COR-L47 (cell line): ENCODE measurements at places on chromosomes 4 and X.

DNA sequence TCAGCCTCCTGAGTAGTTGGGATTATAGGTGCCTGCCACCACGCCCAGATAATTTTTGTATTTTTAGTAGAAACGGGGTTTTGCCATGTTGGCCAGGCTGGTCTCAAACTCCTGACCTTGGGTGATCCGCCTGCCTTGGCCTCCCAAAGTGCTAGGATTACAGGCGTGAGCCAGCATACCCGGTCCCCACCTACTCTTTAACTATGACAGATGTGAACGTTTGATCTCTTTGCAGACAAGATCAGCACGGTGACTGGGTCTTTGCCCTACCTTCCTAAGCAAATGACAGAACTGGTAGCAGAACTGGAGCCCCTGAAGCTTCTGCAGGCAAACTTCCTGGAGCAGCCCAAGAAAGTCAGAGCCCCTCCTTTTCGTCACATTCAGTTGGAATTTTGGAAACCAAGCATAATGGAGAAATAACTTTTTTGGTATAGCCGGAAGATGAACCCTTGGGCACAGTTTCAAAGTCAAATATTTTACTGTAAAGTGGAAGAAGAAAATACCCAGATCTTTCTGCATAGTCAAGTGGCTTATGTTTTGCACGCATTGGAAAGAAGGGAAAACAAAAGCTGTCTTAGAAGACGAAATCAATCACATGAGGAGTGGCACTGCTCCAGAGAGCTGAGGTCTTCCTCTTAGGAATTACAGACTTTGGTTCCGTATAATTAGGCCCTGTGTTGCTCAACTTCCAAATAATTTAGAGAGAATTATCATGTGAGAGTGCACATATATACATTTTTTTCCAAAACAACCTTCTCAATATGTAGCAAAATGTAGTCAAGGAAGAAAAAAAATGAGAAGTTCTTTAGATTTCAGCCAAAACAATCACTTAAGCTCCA, 90.6 kb downstream of the SORBS2 start:
- no peak for DNase-seq

GRCh38 chrX:1529756-1530155, 7.2 kb downstream of the P2RY8 start:
- no peak for DNase-seq

DNA sequence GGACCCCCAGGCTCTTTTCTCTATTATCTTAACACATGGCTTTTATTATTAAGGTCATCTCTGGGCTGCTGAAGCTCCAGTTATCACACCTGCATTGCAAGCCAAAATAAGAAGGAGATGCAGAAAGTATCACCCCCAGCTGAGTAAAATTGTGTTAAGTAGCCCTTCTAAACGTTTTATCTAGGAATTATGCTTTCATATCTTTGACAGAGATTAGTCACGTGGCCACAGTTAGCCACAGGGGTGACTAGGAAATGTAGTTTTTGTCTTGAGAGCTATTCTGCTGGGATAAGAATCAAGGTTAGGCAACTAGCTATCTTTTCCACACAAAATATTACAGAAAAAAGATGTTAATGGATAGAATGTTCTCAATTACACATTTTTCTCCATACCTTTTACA, 102.1 kb downstream of the ANXA3 start:
- DNase-seq, result no peak

DNA sequence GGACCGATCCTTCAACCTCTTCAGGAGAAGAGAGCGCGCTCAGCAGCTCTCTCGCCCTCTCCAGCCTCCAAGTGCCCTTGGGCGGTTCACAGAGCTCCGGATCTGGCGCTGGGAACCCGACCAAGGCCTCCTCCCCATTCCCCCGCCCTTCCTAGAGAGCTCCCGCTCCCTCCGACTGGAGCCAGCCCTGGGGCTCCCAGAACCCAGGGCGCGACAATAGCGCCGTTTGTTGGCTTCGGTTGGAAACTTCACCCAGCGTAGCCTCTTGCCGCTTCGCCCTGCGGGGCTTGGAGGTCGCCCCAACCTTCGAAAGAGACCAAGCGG, 3.1 kb upstream of the SOX3 start:
- DNase-seq, result no peak

- no peak for DNase-seq
These were observed 38.5 kb upstream of the BOD1L1 start for GRCh38 chr4:13665701-13666660.
